ENCODE measurements at places on chromosomes 6 and 20.

DNA sequence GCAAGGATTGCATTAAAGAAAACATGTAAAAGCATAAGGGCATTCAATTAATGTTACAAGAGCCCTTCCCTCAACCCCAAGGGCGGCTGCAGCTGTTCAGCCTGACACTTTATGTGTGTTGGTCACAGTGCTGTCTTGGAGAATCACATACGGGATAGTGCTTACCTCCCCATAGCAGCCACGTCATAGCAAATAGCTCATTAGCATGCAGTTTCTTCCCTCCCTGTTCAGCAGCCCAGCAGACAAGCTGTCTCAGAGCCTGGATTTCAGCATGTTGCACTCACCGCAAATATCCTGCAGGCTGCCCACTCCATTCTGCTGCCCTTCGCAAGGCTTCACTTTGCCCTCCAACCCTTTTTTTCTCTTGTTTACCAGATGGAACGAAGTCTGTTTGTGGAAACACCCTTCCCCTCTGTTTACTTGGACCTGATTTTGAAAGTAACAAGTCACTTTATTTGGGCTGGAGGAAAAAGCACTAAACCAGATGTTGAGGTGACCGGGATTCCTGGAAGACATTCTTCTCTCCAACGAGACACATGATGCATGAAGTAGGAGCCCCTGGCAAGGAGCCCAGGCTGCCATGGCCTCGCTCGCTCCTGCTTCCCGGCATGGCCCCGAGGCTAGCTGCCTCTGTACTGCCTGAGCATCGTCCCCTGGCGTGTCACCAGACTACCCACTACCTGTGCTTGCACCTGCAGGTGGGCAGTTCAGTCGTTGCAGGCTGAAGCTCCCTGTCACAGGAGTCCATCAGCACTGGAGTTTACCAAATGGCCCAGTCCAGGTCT lies 151.6 kb upstream of the GMDS start:
- peak; percentile 56 for DNase-seq

DNA sequence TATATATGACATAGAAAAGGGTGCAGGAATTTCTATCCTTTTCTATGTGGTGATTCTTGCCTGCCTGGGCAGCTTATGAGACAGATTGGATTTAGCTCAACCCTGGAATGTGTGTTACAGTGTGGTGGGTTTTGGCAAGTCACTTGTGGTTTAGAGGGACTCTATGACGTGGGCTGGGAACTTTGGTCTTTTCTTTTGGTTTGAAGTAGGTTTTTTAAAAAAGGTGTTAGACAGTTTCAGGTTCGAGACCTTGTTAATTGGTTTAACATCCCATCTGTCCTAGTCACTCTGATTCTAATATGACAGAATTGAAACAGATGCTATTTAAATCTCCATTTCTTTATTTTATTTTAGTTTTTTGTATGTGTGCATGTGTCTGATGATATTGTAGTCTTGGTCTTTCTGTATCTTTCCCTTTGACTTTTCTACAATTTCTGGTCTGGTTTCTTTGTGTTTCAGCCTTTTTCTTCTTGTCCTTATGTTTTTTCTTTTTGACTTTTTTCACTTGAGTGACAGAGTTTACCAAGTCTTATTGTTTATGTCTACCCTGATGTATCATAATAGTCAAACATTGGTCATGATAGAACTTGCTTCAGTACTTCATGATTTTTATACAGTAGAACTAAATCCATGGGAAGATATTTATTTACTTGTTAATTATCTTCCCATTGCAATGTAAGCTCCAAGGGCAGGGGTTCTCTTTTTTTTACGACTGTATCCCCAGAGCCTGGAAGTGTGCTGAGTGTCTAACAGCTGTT lies 174.3 kb downstream of the CDKAL1 start:
- peak; percentile 37 for DNase-seq

DNA sequence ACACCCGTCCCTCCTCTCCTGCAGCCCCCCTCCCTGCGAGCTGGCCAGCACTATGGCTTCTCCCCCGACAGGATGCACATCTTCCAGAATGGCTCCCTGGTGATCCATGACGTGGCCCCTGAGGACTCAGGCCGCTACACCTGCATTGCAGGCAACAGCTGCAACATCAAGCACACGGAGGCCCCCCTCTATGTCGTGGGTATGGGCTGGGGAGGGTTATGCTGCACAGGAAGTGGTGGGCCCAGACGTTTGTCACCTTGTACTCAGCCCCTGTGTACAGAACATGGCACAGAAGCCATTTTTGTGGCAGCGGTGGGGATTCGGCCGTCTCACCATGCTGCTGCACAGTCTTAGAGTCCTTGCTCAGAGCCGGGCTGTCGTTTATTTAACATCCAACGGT lies 29.0 kb upstream of the SRF start:
- no peak for DNase-seq

DNA sequence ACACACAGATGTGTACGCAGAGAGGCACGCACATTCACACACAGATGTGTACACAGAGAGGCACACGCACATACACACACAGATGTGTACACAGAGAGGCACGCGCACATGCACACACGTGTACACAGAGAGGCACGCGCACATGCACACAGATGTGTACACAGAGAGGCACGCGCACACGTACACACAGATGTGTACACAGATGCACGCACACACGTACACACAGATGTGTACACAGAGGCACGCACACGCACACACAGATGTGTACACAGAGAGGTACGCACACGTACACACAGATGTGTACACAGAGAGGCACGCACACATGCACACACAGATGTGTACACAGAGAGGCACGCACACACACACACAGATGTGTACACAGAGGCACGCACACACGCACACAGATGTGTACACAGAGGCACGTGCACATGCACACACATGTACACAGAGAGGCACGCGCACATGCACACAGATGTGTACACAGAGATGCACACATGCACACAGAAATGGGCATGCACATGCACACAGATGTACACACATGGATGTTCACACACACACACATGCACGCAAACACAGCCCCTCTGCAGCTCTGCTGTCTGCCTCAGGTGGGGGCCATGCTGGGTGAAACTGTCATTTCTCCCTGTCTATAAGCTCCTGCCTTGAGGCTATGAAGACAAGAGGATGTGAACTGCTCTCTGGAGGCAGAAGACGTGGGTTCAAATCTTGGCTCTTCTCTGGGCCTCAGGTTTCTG lies 14.3 kb upstream of the MYT1 start:
- DNase-seq: no peak

GRCh38 chr20:1267161-1267560 lies 1.1 kb downstream of the SNPH start:
- DNase-seq: no peak

- DNase-seq: no peak
Observed at GRCh38 chr6:142805042-142805441, 139.9 kb downstream of the HIVEP2 start.

- DNase-seq: no peak
Observed at GRCh38 chr20:25552977-25553376, 32.4 kb downstream of the NINL start.

GRCh38 chr20:36480456-36481048 lies 60.8 kb upstream of the MYL9 start:
- DNase-seq: no peak

DNA sequence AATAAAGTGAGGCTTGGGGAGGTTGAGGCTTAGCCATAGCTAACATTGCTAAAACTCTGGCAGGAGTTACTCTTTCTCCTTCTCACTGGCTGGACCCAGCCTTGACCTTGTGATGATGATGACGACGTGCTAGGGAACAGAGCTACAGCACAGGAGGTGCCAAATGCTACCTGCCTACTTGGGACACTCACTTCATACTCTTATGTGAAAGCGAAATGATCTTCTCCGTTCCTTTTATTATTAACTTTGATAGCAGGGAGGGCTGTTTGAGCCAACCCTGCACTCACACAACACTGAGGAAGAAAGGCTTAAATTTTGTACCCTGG lies 1.2 kb upstream of the ELMO2 start:
- no peak for DNase-seq

- DNase-seq: no peak
Observed at GRCh38 chr6:13796781-13797180, 17.6 kb downstream of the MCUR1 start.

Measured in SJCRH30 (cell line).